ENCODE measurements at places on chromosomes 7 and 10.

- peak; percentile 65 for DNase-seq
Observed at GRCh38 chr7:20172736-20173334, 44.3 kb downstream of the MACC1 start.

DNA sequence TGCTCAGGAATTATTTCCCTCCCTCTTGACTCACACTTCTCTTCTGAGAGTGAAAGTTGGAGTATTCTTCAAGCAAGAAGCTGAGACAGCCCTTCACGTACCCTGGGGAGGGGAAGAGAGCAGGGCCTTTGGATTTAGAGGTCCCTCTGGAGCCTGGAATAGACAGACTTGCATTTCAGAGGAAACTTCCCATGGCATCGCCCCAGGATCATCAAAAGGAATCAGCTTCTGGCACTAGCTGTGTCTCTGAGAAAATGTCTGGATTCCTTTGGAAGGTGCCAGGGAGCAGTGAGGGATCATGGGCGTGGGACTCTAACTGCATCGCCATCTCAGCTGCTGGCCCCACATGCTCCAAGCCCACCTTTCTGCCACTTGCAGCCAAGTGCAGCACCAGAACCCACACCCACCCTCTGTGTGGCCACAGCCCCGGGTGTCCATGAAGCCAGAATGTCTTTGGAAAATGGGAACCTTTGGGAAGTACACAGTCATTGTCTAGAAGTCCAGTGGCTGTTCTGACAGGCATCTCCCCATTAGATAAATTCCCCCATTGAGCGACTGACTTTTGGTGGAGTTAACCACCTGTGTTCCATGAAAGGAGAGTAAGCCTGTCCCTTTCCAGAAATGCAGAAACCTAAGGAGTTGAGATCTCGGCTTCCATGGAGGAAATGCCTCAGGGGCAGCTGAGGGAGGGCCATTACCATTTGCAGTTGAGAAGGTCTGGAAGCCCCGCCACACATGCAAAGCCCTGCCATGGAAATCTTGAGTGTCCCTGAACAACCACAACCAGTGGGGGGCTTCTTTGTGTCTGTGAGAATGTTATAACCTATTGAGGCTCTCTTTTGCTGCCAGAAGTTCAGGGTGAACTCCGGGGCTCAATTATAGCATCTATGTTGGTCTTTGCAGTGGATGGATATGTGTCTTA is 57.8 kb upstream of the GDF10 start:
- no peak for DNase-seq

- no peak for DNase-seq
Observed at GRCh38 chr10:131049016-131049415, 262.5 kb downstream of the TCERG1L start.

DNA sequence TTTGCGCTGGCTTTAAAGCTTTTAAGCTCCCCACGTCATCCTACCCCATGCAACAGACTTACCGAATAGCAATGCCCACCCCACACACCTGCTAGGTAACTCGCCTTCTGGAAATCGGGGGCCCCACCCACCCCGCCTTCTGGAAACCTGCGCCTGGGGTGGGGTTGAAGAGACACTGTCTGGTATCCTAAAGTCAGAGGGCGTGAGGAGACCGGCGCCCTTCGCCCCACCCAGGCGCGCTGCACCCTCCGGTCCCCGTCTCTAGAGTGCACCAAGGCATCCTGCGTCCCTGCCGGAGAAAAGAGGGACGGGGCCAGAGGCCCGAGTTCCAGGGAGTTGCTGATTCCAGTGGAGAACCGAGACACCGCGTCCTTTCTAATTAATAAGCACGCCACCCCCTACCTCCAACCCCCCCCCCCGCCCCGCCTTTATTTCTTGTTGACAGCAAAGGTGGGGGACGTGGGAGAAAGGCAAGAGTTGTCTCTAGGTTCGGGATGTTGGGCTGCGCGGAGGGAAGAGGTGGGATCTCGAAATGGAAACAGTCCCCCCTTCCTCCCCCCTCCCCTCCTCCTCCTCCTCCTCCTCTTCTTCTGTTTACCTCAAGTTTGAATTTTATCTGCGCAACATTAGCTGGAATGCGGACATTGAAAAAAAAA is 220.9 kb upstream of the MKLN1 start:
- peak; percentile 18 for DNase-seq

DNA sequence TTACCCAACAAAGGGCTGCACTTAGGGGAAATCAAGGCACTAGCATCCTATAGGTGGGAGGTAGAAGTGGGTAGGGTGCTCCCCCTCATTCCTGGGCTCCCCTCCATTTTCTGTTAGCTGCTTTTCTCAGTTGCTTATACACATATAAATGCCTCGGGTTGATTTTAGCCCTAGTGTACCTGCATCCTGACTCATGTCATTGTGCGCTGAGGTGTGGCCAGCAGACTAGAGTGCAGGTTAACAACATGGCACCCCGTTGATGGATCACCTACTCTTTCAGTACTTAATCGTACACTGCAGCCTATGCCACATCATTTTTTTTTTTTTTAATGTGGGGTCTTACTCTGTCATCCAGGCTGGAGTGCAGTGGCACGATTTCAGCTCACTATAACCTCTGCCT is 144.0 kb upstream of the ITGB1 start:
- DNase-seq: no peak

Measured in lung (tissue), 17 donors.